M059J (cell line): ENCODE measurements at places on chromosomes 12 and 14. TPM values are rescaled to one million over a fixed set of nuclear protein-coding genes. Genes with fewer than 3 reads are reported as not detected.

- DNase-seq = no peak
Measured at GRCh38 chr14:50379563-50379962, 17.1 kb downstream of the CDKL1 start.

Gene SMOC1
- 0.05 TPM in 1 of 2 replicates, not detected in the other for total RNA-seq

Gene RHOJ
- 1.6 and 1.8 TPM in 2 replicates for total RNA-seq

DNA sequence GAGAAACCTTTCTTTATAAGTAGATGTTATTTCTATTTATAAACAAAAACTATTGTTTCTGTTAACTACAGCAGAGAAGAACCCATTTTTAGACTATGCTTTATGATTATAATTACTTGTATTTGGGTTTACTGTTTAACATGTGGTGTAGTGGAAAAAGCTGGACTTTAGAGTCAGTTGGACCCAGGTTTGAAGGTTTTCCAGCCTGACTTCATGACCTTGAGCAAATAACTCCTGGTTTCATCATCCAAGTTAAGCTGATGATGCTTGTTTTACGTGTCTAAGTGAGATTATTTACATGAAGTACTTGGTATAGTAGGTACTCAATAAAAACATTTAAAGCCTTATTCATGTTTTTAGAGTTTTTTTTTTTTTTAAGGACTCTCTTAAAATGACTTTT, 221.8 kb upstream of the ARHGAP5 start:
- no peak for DNase-seq

Gene OVCH1
- total RNA-seq = not detected in 2 replicates

GRCh38 chr14:101665478-101666078, 95.9 kb upstream of the PPP2R5C start:
- DNase-seq = peak; percentile 46

Gene FIGNL2
- 0.10 TPM in 1 of 2 replicates, not detected in the other for total RNA-seq

DNA sequence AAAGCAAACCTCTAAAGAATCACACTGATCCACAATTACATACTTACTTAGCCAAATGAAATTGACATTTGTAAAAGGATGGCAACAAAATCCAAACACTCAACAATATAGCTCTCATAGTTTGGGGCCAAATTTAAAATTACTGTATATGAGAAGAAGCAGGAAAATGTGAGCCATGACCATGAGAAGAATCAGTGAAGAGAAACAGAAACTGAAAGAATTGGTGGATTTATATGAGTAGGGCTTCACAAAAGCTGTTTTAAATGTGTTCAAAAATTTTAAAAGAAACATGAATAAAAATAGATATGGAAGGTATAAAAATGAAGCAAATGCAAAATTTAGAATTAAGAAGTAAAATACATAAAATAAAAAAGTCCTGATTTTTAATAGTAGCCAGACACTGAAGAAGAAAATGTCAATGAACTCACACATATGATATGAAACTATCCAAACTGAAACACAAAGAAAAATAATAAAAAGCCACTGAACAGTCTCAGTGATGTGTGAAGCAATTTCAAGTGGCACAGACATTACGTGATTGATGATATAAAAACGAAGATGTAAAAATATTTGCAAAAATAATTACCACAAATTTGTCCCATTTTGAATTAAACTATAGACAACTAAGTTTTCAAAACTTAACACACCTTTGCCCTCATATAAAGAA, 87.9 kb upstream of the MDGA2 start:
- DNase-seq = no peak

DNA sequence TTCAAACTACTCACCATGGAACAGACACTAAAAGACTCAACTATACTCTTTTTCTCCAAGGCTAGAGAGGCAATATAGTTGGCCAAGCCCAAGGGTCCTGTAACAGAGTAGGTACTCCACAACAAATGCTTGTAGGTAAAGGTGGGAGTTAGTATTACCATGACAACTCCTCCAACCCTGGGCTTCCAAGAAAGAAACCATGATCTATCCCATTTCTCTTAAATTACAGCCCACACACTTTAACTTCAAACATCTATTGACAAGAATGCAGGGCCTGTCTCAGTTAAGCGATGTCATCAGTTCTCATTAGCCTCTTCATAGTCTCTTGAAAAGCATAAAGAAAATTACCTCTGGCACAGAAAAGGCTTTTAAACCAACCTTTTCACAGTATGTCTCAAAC, 25.0 kb downstream of the ERH start:
- no peak for DNase-seq

GRCh38 chr14:58863661-58864345, 226.0 kb downstream of the DACT1 start:
- DNase-seq = no peak

DNA sequence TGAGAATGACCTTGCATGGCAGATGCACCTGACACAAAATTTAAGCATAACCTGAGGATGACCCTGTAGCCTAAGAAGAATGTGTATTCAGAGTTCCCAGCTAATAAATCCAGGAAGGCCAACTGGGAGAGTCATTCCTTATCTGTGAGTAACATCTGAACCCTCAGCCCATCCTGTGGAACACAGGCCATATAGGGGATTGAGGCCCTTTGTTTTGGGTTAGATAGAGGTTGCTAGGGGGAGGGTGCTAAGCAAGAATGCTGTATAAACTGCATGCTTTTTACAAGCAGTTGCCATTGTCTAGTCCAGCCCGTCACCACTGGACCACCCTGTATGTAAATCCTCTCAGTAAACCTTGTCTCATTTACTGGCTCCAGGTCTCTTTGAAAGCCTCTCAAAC, 77.0 kb downstream of the BICD1 start:
- peak; percentile 86 for DNase-seq

Gene PMCH
- not detected in 2 replicates for total RNA-seq

Gene CDKN1B
- 34.8 and 48.4 TPM in 2 replicates for total RNA-seq

Gene LAG3
- total RNA-seq = not detected in 2 replicates

- no peak for DNase-seq
Measured at GRCh38 chr12:109753959-109754358, 40.3 kb downstream of the FAM222A start.

DNA sequence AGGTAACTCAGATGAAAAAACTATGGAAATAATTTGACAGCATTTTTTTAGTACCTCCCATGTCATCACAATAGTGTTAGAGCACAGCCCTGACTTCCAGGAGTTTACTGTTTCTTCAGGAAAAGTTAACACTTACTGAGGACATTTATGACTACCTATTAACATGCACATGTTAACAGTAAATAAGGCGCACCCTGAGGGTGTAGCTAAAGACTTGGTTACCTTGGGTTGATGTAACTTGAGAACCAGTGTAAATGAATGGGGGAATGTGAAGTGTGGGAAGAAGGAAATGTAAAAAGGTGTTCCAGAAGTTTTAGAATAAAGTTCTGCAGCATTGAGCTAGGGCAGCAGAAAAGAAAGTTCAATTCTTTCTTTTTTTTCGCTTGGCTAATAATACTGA, 366.2 kb downstream of the EGLN3 start:
- DNase-seq = no peak

- no peak for DNase-seq
Measured at GRCh38 chr12:31822761-31823160, 93.9 kb upstream of the AMN1 start.

DNA sequence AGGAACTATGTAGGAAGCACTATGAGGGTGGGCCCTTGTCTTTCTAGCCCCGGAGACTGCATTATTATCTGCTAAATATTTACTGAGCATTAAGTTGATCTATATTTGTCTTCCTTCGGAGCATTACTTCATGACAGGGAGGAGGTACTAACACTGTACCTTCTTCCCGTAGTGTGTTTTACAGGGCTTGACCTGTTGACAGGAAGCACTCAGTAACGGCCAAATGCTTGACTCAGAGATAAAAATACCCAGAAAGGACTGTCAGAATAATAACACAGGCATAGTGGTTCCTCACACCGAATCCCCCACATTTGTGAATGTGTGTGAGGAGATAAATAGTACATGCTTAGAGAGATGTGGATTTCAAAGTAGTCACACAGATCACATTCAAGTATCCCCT, 466.6 kb downstream of the EGLN3 start:
- DNase-seq = peak; percentile 18

- no peak for DNase-seq
Measured at GRCh38 chr14:47822326-47822725, 146.9 kb upstream of the MDGA2 start.

Gene MGAT2
- total RNA-seq = 71.6 and 93.3 TPM in 2 replicates

- peak; percentile 74 for DNase-seq
Measured at GRCh38 chr12:41967668-41968500, 176.8 kb downstream of the GXYLT1 start.

- no peak for DNase-seq
Measured at GRCh38 chr14:97290977-97291376, 493.8 kb downstream of the VRK1 start.

- DNase-seq = peak; percentile 64
Measured at GRCh38 chr12:3455312-3455711, 35.7 kb upstream of the PRMT8 start.

- peak; percentile 56 for DNase-seq
Measured at GRCh38 chr12:13000925-13001774, 1.1 kb upstream of the HEBP1 start.

GRCh38 chr12:5776091-5776490, 169.0 kb downstream of the ANO2 start:
- DNase-seq = no peak

GRCh38 chr12:119857041-119857591, 20.0 kb downstream of the CIT start:
- no peak for DNase-seq

Gene LRRC43
- total RNA-seq = not detected in 2 replicates

DNA sequence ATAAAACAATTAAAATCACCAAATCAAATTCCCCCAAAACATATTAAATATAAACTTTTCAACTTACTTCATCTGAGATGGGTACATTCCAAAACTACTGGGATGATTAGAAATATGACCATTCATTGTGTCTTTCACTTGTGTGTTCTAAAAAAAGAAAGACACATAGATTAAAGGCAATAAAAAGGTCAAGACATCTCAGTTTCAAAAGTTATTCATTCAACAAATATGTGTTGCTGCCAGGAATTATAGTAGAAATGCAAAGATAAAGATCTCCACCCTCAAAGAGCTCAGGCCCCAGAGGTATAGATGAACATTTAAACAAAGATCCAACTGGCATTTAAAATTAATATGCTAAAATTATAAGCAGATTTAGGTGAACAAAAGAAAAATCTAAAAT, 106.4 kb downstream of the EPS8 start:
- peak; percentile 59 for DNase-seq

DNA sequence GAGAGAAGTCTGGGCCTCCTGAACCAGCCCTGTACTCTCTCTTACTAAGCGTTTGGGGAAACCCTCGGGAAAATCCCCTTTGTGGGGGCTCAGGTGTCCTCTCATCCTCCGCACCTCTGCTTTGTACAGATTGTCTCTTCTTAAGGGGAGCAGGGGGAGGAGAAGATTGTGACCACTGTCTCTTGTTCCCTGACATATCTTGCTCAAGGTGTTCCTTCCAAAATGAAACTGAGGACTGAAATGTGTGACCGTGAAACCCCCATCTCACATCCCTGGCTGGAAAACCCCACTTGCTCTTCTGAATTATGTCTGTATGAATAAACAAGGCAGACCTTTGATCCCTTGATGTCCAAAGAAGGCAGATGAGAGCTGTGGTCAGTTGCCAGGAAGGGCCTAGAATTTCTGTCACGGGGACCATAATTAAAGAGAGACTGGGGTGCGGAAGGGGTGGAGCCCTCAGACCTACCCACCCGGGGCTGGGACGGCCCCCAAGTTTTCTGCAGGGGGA, 369.8 kb downstream of the AACS start:
- no peak for DNase-seq

GRCh38 chr14:94548999-94549985, 11.9 kb upstream of the SERPINA4 start:
- DNase-seq = peak; percentile 18

Gene IL31
- total RNA-seq = not detected in 2 replicates

Gene CAPS2
- 2.5 and 3.7 TPM in 2 replicates for total RNA-seq

- peak; percentile 81 for DNase-seq
Measured at GRCh38 chr12:65500091-65500900, 221.8 kb downstream of the MSRB3 start.

GRCh38 chr12:70264067-70264867, 21.0 kb downstream of the CNOT2 start:
- no peak for DNase-seq

- no peak for DNase-seq
Measured at GRCh38 chr14:90056826-90057225, 5.0 kb upstream of the KCNK13 start.

- DNase-seq = no peak
Measured at GRCh38 chr12:95131589-95132340, 58.3 kb upstream of the NR2C1 start.

DNA sequence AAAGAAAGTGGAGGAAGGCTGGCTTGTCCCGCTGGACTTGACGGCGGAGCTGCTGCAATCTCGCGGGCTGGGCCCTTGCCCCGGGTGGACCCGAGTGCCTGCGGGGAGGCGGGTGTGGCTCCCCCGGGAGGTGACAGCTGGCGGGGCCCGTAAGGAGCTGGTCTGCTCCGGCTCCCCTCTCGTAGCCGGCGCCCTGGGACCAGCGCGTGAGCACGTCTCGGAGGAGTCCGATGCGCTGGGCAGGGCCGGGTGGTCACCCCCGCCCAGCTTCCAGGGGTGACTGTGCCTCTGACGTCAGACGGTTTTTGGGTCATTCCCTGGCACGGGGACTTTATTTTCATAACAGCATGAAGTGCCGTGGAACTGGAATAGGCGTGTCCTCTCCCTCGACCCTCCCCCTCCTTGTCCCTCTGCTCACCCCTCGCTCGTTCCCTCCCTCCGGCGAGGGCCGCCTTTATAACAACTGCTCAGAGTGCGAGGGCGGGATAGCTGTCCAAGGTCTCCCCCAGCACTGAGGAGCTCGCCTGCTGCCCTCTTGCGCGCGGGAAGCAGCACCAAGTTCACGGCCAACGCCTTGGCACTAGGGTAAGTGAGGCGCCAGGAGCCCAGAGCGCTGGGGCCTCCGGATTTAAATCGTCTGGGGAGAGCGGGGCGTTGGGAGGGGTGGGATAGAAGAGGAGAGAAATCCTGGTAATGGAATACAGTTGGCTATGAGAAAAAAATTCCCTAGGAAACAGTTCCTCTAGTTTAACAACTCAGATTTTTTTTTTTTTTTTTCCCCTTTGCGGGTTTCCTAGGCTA, at the start of gene GPRC5A:
GPRC5A (plus strand) TSS at position 483 of the 801 bp plus-strand sequence. CDS start 16,688 bp downstream, outside the sequence.
- DNase-seq = peak; percentile 98

DNA sequence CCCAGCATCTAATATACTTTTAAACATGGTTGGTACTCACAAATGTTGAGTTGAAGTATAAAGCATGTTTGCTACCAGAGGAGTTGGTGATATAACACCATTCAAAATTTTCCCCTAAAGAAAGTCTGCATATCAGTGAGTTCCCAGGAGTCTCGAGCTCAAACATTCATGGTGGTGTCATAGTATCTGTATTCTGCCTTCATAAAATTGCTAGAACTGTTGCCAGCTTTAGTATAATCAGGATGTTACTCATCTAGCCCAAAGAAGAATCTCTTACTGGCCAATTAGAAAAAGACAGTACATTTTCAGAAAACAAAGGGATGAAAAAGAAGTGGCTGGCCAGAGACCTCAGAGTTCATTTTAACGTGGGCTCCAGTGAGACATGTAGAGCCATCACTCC, 374.7 kb downstream of the KCNH5 start:
- no peak for DNase-seq

GRCh38 chr14:55547650-55548315, 32.2 kb upstream of the KTN1 start:
- DNase-seq = no peak

- DNase-seq = peak; percentile 59
Measured at GRCh38 chr14:76647697-76648298, 113.5 kb upstream of the VASH1 start.

Gene KRT75
- 0.02 TPM in 1 of 2 replicates, not detected in the other for total RNA-seq

Gene MYF6
- not detected in 2 replicates for total RNA-seq
